ENCODE measurements at places on chromosomes 13 and 19.

GRCh38 chr19:41682437-41682836, 5.6 kb downstream of the CEACAM7 start:
- DNase-seq: no peak

- no peak for DNase-seq
These were observed 116.9 kb downstream of the SIPA1L3 start for GRCh38 chr19:38023671-38024541.

- DNase-seq: no peak
These were observed 71.5 kb upstream of the ZNF43 start for GRCh38 chr19:21907516-21907915.

GRCh38 chr19:33629826-33630375, 8.1 kb downstream of the CHST8 start:
- no peak for DNase-seq

GRCh38 chr13:44833139-44833538, 156.1 kb downstream of the NUFIP1 start:
- no peak for DNase-seq

DNA sequence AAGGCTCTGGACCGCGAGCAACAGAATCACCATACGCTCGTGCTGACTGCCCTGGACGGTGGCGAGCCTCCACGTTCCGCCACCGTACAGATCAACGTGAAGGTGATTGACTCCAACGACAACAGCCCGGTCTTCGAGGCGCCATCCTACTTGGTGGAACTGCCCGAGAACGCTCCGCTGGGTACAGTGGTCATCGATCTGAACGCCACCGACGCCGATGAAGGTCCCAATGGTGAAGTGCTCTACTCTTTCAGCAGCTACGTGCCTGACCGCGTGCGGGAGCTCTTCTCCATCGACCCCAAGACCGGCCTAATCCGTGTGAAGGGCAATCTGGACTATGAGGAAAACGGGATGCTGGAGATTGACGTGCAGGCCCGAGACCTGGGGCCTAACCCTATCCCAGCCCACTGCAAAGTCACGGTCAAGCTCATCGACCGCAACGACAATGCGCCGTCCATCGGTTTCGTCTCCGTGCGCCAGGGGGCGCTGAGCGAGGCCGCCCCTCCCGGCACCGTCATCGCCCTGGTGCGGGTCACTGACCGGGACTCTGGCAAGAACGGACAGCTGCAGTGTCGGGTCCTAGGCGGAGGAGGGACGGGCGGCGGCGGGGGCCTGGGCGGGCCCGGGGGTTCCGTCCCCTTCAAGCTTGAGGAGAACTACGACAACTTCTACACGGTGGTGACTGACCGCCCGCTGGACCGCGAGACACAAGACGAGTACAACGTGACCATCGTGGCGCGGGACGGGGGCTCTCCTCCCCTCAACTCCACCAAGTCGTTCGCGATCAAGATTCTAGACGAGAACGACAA, 1.8 kb downstream of the PCDH17 start:
- no peak for DNase-seq

- DNase-seq: peak; percentile 56
These were observed 6.5 kb downstream of the TMEM255B start for GRCh38 chr13:113765564-113765910.

DNA sequence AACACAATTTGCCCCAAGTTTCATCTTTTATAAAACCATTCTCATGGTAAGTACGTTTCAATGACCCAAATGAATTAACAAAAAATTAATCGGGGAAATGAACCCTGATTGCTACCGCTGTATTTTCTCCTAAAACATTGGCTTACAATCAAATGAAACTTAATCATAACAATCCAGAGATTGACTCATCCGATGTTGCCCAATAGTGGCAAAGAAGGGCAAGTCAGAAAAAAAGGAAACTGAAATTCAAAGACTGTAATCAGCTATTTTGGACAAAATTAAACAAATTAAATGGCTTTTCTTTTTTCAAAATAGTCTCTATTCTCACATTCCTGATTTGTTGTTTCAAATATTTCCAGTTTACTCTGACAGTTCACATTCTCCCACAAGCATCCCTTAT, 3.9 kb upstream of the ACOD1 start:
- DNase-seq: no peak

GRCh38 chr13:35789335-35790165, 313.1 kb upstream of the MAB21L1 start:
- DNase-seq: peak; percentile 48

- no peak for DNase-seq
These were observed 22.8 kb upstream of the ERVV-1 start for GRCh38 chr19:52990759-52991418.

DNA sequence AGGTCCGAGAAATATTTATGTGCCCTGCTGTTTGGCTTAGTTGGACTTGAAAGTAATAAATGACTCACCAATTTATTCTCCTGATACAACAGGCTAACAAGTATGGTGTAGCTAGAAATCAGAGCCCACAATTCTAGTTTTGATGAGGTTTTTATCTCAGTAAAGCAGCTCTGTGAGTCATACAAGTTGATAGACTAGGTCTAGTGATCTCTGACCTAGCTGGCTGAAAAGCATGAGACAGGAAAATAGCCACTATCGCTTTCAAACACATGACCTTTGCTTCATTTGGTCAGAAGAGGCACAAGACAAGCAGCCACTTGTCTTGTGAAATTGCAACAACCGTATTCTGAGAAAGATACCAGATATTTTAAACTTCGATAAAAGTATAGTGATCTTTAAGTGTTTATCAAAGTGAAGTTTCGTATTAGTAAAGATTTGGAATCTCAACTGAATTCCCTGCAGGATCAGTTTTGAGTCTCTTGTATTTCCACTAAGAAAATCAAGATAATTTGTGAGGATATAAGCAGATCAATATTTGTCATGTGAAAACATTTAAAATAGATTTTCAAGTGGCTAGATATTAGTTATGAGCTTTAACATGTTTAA, 126.7 kb downstream of the MAB21L1 start:
- DNase-seq: peak; percentile 61

GRCh38 chr13:59458908-59459579, 704.7 kb downstream of the DIAPH3 start:
- peak; percentile 13 for DNase-seq

Measured in SW480 (cell line).